ENCODE measurements at places on chromosomes 3 and 15.
A peak's percentile ranks its signal among the peaks of the same experiment; 100 is the strongest.

DNA sequence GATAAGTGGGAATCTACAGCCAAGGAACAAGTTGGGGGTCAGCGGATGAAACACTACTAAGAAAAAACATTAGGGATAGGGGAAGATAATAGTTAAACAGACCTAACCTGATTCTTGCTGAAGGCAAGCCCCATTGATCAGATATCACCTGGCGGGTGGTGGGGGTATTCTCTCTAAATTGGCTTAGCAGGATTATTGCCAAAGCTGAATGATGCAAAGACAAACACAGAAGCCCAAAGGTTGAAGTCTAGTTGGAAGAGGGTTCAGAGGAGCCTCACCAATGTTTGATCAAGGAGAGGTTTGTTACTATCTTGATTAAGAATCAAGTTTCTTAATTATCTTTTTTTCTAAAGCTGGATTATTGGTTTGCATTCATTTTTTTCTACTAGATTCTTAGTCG, 371.9 kb upstream of the CNTN4 start:
- no peak for DNase-seq

GRCh38 chr3:100335434-100335833, 877 bp downstream of the NIT2 start:
- peak; percentile 15 for DNase-seq

- DNase-seq, result peak; percentile 7
Measured at GRCh38 chr3:159807137-159808040, 181.2 kb upstream of the IL12A start.

- DNase-seq, result no peak
Measured at GRCh38 chr3:109900783-109901182, 563.4 kb upstream of the DPPA4 start.

- DNase-seq, result no peak
Measured at GRCh38 chr15:34364041-34364440, 3.0 kb downstream of the LPCAT4 start.

GRCh38 chr15:41790756-41791546, 16.7 kb downstream of the MAPKBP1 start:
- no peak for DNase-seq

GRCh38 chr3:125374996-125375941, at the start of gene ZNF148:
Gene ZNF148, minus strand, starts transcription at chr3:125375325. Its CDS starts 61,685 bp downstream, at chr3:125313640.
- DNase-seq, result peak; percentile 79

- no peak for DNase-seq
Measured at GRCh38 chr3:139597947-139598346, 58.4 kb upstream of the RBP1 start.

DNA sequence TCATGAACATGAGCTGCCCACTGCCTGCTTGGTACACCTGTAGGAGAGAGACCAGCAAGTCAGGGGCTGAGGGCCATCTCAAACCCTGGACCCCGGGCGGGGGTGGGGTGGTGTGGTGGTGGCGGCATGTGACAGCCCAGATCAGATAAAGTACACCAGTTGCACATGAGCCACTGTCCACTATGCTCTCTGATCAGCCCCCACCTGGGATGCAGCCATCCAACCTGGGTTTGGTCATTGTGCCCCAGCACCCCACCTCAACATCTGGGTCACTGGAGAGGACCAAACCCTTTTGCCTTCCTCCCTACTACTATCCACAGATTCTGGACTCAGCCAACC, 3.0 kb upstream of the NCKIPSD start:
- no peak for DNase-seq

GRCh38 chr3:175932586-175932985, 1073.5 kb downstream of the NAALADL2 start:
- no peak for DNase-seq

GRCh38 chr15:56528136-56528535, 63.2 kb upstream of the MNS1 start:
- DNase-seq, result no peak

- DNase-seq, result no peak
Measured at GRCh38 chr3:159739969-159740368, 248.7 kb upstream of the IL12A start.

DNA sequence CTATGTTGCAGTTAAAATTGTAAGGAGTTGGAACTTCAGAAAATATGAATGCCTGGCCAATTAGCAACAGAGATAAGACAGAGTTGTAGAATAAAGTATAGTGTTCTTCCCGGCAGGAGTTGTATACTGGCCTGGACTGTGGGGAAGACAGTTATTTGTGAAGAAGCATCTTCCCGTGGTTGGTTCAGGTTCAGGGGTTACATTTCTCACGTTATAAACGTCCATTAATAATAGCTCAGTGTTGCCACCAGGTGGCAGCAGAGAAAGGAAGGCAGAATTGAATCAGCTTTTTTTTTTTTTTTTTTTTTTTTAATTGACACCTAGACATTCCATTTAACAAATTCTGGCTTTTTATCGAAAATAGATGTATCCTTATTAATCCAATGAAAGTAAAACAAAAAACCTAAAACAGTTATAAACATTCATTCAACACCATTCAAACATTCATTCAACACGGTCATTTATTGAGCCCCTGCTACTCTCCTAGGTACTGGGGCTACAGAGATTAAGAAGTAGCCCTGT, 66.4 kb upstream of the NR2E3 start:
- peak; percentile 23 for DNase-seq

DNA sequence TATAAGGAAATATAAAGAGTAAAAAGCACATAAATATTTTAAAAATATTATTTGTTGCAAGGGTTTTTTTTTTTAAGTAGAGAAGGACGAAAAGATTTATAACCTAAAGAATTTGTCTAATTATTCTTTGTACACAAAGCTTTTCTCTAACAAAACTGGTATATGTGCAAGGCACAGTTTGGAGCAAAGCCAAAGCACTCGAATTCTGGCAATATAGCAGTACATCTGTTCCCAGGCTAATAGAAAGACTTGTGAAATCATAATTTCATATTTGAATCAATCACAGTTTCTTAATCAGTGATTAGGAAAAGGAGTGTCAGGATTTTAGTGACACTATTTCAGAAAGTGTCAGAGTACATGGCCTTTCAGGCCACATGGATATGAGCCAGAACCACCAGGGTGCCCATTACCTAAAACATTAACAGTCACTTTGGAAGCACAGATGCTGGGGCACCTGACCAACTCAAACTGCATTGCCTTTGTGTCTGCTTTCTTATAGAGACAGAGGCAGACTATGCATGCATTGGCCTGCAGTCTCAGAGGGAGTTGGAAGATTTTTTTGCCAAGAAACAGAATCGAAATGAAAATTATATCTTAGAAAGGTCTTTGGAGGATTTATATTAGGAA, 651.8 kb upstream of the SGO1 start:
- DNase-seq, result peak; percentile 2

DNA sequence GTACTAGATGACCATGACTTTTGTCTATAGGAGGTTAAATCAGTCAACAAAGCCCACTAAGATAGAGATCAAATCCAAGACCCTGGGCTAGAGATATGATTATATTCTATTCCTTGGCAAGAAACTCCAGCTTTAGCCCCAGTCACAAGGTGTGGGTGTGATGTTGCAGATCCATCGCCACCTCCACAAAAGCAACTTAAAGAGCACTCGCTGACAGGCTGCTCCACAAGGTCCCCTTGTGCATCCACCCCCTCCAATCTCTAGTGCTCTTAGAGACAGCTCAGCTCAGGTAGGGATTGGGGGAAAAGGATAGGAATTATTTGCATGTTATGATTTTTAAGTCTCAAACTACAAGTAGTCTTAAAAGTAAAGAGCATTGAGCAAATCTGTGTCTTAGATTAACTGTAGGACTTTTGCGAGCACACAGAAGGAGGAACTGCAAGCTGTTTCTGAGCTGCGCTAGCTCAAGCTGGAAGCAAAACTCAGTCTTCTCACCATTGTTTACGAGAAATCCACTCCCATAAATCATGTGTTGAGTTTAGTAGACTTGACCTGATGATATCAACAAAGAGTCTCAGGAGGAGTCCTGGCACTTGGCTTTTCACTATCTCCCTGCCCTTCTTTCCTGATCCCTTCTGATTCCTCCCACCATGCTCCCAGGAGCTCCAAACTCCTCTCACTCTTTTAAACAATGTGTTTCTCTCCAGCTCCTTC, 177.6 kb downstream of the STAC start:
- DNase-seq, result no peak

- no peak for DNase-seq
Measured at GRCh38 chr3:123374016-123374415, 74.9 kb downstream of the ADCY5 start.

DNA sequence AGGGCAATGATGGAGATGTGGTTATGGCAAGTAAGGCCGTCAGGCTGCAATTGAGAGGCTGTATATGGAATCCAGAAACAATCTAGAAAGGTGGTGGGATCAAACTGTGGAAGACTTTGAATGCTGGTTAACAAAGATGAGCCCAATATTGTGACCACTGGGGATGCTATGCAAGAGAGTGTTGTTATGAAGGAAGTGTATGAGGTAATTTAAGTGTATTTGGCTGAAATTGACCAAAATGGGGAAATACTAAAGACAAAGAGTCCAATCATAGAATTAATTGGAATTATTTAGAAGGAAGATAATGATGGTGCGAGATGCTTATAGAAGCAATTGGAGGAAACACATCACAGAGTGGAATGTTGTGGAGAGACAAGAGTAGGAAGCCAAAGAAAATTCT, 24.5 kb downstream of the BTLA start:
- no peak for DNase-seq

All from NCI-H345 (cell line).